GM04503 (cell line): ENCODE measurements at places on chromosomes 2 and 18.

DNA sequence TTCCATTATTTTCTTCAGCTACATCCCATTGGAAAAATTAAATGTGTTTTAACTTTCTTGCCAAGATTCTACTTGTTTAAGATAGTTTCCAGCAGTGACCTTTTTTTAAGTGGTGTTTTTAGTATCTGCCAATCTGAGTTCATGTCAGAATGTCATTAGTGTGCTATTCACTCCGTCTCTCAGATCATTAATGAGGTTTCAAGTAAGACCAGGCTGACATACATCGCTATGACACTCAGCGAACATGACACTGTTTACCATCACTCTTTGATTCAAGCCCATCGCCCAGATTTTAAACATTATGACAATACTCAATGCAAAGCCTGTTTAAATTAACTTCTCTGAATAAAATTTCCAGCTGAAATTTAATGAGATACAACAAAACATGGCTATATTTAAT lies 272.0 kb upstream of the KYNU start:
- DNase-seq, result no peak

- no peak for DNase-seq
These were observed 1333.1 kb downstream of the LRP1B start for GRCh38 chr2:140797718-140798117.

DNA sequence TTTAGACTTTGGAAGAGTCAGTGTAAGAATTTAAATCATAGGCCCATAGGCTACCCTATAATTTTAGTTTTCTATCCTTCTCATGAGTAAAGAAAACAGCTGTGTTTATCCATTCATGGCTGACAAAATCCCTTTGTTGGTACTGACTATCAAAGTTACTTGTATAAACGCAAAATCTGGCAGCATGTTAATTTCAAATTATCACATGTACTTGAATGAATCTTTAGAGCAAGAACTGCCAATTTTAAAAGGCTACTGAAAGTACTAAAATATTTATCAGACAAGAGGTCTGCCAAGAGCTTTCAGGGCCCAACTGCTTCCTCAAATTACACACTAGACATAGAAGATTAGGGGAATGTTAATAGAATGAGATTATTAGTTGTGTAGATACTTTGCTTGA lies 66.6 kb downstream of the MYL12B start:
- DNase-seq, result no peak

DNA sequence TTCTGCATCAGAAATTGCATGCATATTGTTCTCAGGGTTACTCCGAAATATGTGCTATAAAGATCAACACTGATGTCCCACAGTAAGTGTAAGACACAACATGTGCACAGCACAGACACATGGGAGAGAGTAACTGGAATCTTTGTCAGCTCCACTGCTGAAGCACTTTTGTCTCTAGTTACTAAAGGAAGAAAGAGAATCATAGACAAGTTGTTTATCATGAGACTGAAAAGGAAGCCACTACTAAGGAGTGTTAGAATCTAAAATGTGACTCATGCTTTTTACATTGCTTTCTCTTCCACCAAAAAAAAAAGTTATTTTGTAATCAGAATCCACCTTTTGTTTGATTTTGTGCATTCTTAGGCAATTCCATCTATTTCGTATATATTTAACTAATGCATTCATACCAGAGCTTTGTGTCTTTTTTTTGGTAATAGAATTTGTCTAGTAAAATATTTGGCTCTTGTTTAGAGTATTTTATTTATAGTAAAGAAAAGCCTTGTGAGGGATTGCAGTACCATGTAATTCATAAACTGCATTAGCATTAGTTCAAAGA lies 502.4 kb downstream of the FBXO15 start:
- DNase-seq, result no peak

DNA sequence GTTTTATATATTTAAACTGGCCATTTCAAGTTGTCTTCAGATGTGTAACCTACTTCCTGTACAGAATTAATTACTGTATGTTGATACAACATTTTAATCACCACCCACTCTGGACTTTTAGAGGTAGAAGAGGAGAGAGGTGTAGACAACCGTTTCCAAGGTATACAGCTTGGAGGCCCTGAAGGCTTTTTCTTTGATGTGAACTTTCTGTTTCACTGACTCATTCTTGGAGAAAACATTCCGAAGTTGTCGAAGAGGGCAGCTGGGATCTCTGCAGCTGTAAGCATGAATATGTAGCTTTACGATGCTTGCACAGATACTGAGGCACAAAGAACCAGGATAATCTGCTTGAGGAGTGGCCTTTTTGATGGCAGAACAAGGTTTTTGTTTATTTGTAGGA lies 137.0 kb downstream of the NCKAP5 start:
- no peak for DNase-seq
